ENCODE measurements at places on chromosomes 5 and 9.
A peak's percentile ranks its signal among the peaks of the same experiment; 100 is the strongest.

DNA sequence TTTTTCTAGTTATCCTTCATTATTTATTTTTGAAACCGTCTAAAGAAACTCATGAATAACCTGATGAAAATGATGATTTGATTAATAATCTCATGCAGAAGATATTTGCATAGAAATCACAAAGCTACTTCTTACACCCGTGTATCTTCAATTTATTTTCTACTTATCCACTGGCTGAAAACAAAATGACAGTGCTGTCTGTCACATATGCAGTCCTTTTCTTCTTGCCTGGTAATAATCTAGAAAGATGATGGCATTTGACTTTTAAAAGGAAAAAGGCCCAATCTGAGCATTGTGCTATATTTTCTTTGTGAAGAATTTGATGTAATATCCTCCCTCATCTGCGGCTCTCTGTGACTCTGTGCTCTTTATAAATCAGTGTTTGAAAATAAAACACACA is 253.3 kb downstream of the PRR16 start:
- DNase-seq: no peak

DNA sequence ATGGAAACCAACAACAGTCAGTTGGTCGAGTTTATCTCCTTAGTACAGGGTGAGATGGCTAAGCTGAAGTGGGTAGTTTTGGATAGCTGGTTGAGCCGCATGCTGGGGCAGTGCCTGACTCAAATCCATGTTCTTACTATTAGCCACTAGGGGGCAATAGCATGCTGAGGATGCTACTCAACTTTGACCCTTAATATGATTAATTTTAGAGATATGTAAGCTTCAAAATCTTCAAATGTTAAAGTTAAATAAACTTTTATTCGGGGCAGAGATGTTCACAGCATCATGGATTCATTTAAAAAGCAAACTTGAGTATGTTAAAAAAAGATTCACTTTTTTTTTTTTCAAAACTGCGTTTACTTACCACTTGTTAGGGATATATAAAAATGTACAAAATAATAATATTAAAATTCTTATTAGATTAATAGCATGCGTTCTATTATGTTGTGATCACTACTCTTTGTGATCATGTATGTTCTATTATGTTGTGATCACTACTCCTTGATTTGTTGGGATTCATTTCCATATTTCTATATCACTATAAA is 57.0 kb downstream of the C9orf153 start:
- peak; percentile 47 for DNase-seq

DNA sequence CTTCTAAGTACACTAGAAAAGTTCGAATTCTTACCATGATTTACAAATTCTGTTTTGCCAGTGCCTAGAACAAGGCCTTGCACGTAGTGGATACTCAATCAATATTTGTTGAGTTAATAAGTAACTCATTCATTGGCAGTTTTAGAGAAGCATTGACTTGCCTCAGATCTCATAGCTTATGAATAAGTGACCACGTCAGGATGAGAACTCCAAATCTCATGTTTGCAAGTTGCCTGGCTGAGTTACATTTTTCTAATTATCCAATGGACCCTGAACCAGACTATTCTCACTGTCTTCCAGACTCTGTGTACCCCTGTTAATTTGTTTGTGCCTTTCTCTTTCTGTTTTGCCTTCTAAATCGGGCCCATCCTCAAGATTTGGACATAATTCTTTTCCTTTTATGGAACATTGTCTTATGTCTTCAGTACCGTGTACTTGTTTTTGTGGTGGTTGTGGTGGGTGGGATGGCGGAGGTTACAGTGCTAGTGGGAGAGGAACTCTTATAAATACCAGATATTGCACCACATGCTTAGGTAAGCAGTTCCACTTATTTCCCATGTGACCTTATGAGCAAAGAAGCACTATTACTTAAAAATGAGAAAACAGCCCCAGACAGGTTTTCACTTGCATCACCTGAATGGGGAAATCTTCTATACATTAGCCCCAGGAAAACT is 96.3 kb downstream of the UNC13B start:
- DNase-seq: no peak

GRCh38 chr5:10423022-10423421 is 18.7 kb upstream of the ROPN1L start:
- no peak for DNase-seq

DNA sequence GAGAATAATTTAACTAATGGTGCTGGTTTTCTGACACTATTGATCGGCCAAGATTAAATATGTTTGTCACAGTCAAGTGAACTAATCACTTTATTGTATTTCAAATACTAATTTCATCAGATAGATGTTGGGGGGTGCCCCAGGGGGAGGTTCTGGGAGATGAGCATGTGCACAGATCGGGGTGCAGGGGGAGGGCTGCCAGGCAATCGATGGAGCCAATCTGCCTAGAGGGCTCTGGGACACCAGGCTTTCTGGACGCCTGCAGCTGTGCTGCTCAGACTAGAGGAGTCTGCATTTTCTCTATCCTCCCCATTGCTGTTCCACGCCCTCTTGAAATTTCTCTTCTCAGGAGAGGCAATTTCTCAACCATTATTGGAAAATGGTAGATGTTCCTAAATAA is 100.0 kb upstream of the ALDH1B1 start:
- no peak for DNase-seq

DNA sequence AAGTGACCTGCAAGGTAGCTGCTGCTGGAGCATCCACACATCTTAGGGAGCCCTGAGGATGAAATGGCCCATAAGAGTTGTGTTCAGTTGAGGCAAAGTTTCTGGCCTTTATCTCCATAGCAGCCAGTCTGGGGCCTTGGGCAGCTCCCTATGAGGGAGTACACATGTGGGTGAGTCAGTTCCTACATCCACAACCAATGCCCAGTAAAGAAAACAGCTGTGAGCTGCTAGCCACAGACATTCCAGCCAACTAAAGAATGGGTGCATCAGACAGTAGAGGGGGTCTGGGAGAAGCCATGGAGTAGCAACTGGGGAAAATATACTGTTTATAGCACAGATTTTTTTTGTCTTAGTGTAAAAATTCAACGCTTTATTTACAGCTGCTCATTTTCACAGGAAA is 720.7 kb downstream of the TLE1 start:
- peak; percentile 82 for DNase-seq

GRCh38 chr9:36717276-36717675 is 144.6 kb downstream of the MELK start:
- no peak for DNase-seq

- no peak for DNase-seq
These were observed 85.1 kb downstream of the FGF1 start for GRCh38 chr5:142600611-142601358.

GRCh38 chr5:80964919-80965318 is 4.8 kb downstream of the RASGRF2 start:
- DNase-seq: peak; percentile 34

DNA sequence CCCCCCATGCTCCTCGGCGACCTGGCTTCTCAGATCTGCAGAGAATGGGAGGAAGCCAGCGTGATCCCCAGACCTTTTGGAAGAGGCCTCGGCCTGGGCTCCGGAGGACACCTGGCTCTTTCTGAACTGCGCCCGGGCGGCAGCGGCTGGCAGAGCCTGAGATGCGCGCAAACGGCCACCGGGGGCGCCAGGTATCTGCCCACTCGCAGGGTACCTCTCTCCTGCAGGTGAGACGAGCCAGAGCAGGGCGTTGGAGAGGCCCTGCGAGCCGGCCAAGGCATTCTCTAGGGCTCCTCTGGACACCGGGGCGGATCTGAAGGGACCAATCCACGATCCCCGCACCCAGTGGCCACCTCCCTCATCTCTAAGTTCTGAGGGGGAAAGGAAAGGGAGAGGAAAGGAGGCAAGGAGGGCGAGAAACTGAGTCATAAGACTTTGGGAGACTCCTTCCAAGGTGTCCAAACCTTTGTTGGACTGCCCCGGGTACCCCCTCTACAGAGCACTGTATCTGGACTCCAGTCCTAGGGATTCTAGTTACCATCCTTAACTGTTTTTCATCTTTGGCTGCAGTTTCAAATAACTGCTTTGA is 55.0 kb upstream of the SLC46A2 start:
- DNase-seq: no peak

- no peak for DNase-seq
These were observed 123.0 kb upstream of the SLC27A6 start for GRCh38 chr5:128842241-128842640.

- DNase-seq: no peak
These were observed 26.1 kb upstream of the GRPEL2 start for GRCh38 chr5:149319174-149319573.

GRCh38 chr9:120642129-120642770 is 62.3 kb upstream of the CDK5RAP2 start:
- DNase-seq: peak; percentile 10

DNA sequence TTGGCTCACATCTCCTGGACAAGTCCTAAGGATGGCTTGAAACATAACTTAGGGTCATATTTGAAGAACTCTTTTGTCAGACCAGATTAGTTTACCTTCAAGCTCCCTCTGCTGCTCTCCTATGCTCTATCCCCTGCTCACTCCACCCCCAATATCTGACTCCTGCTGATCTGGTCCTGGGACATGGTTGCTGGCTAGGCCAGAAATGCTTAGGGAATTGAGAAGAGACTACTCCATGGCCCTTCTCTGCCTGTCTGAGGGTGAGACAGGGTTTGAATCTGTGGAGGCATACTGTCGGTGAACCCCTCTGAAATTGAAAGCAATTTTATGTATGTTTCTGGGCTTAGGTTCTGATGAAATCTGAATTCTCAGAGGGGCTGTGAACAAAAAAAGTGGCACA is 3.3 kb downstream of the OTULIN start:
- DNase-seq: no peak

DNA sequence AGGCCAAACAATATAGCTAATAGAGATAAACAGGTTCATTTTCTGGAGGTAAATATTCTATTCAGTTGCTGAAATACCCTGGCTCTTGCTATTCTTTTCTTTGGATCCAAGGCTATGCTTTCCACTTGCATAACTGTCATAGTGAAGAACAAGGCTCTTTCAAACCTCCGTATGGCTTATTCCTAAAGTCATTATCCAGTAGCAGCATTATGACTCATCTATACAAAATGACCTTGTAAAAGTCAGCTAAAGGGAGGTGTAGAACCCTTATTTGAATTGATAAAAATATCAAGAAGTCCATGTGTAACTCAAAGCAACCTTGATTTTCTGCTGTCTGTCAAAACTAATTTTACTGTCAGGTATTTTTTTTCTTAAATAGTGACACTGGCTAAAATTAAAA is 447.8 kb downstream of the PLK2 start:
- DNase-seq: no peak

DNA sequence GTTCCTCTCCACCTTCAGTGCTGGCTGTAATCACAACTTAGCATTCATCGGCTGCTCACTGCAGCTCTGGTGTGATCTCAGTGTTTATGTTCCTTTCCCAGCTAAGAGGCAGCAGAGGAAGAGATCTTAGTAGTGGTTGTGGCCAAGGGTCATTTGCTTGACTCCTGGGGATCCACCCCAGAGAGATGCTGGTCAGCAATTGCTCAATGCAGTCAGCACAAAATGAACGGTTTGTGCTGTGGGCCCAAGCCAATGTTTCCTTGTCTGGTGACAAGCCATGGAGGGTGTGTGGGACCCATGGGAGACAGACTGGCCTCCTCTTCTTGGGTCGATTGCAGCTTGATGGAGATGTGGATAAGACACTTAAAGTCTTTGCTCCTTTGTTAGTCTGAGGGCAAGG is 16.1 kb upstream of the FRMD3 start:
- DNase-seq: no peak

DNA sequence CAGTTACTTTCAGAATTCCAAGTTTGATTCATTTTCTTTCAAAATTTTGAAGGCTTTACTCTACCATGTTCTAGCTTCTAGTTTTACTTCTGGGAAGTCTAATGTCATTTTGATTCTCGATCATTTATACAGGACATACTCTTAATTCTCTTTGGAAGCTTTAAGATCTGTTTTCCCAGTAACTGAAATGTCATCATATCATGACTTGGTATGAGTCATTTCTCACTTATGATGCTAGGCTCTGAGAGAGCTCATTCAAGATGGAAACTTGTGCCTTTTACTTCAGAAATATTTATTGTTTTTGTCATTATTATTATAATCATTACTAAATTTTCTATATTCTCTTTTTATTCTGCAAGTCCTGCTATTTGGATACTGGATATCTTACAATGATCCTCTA is 222.3 kb downstream of the PARP8 start:
- no peak for DNase-seq

DNA sequence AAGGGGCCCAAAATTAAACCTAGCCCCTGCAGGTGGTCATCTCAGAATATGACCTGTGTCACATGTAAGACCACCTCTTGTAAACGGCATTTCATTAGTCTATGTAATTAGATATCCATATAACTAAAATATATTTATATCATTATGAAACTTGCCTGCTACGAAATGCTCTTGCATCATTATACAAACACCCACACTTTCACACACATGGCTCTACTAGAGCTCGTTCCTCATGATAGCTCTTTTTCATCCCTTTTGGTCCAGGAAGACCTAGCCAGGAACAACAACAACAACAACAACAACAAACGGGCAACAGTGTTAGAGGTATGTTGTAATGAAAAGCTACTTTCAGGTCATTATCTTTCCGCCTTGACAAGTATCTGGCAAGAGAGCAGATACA is 58.6 kb downstream of the LHFPL2 start:
- DNase-seq: no peak

DNA sequence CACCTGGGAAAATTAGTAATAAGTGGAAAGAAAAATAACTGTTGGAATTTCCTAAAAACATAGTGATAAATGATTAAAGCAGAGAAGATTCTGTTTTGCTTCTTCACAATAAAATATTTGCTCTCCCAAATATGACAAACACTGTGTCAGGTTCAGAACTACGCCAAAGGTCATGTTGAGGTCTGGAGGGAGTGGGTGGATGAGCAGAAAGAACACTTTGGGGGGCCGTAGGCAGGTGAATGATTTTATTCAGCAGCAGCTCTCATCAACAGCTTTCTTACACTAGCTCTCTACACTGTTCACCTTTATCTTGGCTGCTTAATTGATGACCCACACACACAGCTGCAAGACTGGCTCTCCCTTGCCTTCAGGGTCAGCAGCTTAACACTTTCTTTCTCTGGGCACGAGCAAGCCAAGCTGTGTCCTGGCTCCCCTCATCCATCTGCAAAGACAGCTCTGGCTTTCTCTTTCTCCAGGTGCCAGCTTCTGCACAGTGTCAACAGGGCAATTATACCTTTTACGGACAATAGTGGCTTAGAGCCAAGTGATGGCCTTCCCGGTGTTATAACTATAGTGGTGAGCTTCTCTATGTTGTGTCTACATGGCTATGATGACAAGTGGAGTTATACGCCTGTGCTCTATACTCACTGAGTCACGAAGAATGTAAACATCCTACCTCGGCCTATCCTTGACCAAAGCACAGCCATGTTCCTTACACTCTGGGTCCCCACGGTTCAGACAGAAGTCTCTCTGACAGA is 18.9 kb upstream of the GPX8 start:
- no peak for DNase-seq

GRCh38 chr9:19404283-19405075 is 4.3 kb upstream of the ACER2 start:
- no peak for DNase-seq
